ENCODE measurements at places on chromosomes 1 and 21.

- no peak for DNase-seq
Measured at GRCh38 chr1:204074274-204075138, 1.6 kb downstream of the SOX13 start.

- no peak for DNase-seq
Measured at GRCh38 chr1:93257889-93258288, 77.4 kb downstream of the CCDC18 start.

GRCh38 chr1:56225964-56226815, 353.2 kb downstream of the PLPP3 start:
- DNase-seq, result no peak

DNA sequence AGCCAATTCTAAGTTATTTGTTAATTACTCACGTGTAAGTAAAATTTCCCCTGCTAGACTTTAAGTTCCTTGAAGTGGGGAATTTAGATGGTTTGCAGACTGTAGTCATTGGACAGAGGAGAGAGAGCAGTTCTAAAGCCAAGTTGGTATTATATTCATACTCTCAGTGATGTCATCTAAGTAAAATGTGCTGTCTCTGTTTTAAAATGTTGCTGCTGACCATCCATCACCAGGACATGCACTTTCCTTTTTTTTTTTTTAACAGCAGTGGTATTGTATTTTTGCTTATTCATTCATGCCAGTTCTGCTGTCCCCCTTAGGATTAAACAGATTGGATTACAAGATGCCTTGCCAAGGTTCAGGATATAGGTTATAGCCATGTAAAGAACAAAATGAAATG, 2.3 kb downstream of the TTLL7 start:
- DNase-seq, result no peak

- peak; percentile 41 for DNase-seq
Measured at GRCh38 chr1:159936273-159936904, 9.0 kb downstream of the IGSF9 start.

- DNase-seq, result no peak
Measured at GRCh38 chr1:7390604-7391000, 380.5 kb upstream of the VAMP3 start.

- peak; percentile 67 for DNase-seq
Measured at GRCh38 chr1:18705811-18706210, 75.2 kb downstream of the PAX7 start.

- no peak for DNase-seq
Measured at GRCh38 chr1:88175120-88175630, 508.9 kb upstream of the PKN2 start.

- DNase-seq, result peak; percentile 7
Measured at GRCh38 chr1:13749543-13750341, 49.8 kb downstream of the PRDM2 start.

DNA sequence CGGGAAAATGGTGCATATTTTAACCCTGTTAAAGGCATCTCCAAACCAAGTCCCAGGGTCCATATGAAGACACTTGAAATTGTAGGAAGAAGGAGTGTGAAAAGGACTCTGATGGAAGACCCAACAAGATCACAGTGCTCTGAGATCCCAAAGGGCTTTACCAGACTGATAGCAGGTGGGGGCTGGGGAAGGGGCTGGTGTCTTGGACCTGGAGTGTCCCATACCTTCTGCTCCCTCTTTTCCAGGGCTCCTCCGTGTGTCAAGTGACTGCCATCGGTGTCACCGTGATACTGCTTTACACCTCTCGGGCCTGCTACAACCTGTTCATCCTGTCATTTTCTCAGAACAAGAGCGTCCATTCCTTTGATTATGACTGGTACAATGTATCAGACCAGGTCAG, 37.3 kb downstream of the GPR137B start:
- no peak for DNase-seq

- DNase-seq, result no peak
Measured at GRCh38 chr21:14870853-14871149, 194.0 kb downstream of the NRIP1 start.

- no peak for DNase-seq
Measured at GRCh38 chr1:25253911-25254310, 6.7 kb upstream of the RSRP1 start.

- DNase-seq, result no peak
Measured at GRCh38 chr21:43721206-43721605, 2.3 kb downstream of the PDXK start.

All from NCI-H524 (cell line).